ENCODE measurements at places on chromosomes 16 and 17. TPM values are rescaled to one million over a fixed set of nuclear protein-coding genes. Genes with fewer than 3 reads are reported as not detected.

DNA sequence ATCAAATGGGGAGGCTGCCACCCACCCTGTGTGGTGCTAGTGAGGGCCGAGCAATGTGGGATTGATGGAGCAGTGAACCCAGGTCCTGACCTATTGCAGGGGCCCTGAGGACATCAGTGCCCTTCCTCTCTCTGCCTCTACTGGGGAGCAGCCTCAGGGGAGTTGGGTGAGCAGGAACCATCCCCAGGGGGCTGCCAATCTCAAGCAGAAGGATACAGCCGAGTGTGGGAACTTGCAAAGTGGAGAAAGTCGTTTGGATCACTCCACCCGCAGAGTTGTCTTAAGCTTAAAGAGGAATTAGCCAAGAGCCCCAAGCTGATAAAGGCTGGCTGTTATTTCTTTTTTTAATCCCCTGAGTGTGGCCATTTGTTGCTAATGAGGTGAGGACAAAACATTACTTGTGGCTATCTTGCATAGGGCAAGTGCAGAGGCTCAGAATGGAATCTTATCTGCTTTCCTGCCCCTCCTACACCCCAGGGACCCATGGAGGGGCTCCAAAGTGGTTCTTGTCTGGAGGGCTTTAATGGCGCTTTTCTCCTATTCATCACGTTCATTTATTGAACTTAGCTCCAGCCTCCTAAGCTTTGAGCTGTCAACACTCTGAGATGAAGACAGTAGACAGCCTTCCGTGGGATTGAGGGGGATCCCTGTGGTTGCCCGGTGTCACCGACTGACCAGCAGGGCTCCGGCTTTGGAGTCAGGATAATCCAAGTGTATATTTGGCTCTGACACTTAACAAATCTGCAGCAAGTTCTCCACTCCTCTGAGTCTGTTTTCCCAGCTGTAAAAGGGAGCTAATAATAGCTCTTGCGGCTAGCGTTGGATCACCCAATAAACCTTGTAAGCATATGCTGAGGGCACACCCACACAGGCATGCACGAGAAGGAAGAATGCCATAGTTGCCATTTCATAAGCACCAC is 45.1 kb downstream of the MYH11 start:
- no peak for DNase-seq

DNA sequence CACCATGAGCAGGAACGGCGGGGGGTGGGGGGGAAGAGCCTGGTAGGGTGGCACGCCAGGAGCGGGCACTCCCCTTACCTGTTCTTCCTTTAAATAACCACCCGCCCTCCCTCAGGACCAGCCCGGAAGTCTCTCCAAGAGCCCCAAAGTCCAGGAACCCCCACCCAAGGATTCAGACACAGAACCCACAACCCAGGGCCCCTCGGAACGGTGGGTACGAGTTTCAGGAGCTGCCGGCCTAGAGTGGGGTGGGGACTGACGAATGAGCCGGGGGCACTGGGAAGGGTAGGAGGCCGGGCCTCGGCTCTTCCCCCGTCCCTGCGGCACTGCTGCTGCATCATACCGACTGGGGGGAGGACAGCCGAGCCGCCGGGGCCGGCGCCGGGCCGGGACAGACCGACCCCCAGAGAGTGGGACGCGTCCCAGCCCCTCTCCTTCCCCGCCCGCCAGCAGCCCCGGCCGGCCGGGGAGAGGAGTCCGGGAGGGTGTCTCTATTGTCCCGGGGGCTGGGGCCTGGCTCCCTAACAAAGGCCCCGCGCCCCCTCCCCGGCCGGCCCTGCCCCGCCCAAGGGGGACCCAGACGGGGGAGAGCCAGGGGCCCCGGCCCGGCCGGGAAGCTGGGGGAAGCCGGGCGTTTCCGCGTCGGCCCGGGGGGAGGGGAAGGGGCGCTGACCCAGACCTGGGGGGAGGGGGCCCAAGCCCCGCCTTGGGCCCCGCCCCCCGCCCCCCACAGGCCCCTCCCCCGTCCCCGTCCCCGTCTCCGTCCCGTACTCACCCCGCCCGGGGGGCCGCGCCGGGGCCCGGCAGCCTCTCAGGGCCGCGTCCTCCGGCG is 747 bp downstream of the ATXN7L3 start:
- peak; percentile 54 for DNase-seq

- no peak for DNase-seq
These were observed 295.5 kb upstream of the EEF2KMT start for GRCh38 chr16:5393070-5393469.

GRCh38 chr17:57861000-57861789 is 11.4 kb upstream of the MRPS23 start:
- no peak for DNase-seq

GRCh38 chr16:28207399-28207798 is 4.4 kb downstream of the XPO6 start:
- DNase-seq = no peak

GRCh38 chr17:61412143-61412859 is 12.7 kb downstream of the TBX2 start:
- peak; percentile 76 for DNase-seq

DNA sequence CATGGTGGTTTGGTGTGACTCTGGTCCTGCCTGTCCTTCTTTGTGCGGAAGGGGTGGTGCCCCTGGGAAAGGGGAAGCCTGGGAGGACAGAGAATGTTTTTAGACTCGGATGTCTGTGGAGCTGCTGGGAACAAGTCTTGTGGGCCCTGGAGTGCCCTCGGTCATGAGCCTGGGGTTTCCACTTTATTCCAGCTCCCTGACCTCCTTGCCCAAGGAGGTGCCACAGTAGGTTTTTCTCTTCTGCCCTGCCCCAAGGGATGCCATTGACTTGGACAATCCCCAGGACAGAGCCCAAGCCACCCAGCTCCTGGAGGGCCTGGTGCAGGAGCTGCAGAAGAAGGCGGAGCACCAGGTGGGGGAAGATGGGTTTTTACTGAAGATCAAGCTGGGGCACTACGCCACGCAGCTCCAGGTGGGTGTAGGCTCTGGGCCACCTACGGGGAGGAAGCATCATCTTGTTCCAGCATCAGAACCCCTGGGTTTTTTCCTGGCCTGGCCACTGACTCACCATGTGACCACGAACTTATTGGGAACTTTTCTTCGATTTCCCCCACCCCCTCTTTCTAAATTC is 1.4 kb downstream of the STAT5A start:
- peak; percentile 16 for DNase-seq

GRCh38 chr16:82439678-82440293 is 187.0 kb upstream of the CDH13 start:
- DNase-seq = no peak

GRCh38 chr17:80782536-80783427 is 208.9 kb upstream of the CHMP6 start:
- DNase-seq = no peak

DNA sequence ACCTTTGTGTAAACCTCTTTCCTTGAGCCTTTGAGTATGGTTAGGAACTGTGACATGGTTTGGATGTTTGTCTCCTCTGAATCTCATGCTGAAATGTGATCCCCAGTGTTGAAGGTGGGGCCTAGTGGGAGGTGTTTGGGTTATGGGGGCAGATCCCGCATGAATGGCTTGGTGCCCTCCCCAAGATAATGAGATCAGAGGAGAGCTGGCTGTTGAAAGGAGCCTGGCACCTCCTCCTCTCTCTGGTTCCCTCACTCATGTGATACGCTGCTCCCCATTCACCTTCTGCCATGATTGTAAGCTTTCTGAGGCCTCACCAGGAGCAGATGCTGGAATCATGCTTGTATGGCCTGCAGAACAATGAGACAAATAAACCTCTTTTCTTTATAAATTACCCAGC is 1110.2 kb downstream of the CDH11 start:
- DNase-seq = no peak

GRCh38 chr16:83561876-83562275 is 245.9 kb upstream of the HSBP1 start:
- DNase-seq = no peak

GRCh38 chr16:59635674-59636073 is 901.6 kb upstream of the GOT2 start:
- DNase-seq = no peak

DNA sequence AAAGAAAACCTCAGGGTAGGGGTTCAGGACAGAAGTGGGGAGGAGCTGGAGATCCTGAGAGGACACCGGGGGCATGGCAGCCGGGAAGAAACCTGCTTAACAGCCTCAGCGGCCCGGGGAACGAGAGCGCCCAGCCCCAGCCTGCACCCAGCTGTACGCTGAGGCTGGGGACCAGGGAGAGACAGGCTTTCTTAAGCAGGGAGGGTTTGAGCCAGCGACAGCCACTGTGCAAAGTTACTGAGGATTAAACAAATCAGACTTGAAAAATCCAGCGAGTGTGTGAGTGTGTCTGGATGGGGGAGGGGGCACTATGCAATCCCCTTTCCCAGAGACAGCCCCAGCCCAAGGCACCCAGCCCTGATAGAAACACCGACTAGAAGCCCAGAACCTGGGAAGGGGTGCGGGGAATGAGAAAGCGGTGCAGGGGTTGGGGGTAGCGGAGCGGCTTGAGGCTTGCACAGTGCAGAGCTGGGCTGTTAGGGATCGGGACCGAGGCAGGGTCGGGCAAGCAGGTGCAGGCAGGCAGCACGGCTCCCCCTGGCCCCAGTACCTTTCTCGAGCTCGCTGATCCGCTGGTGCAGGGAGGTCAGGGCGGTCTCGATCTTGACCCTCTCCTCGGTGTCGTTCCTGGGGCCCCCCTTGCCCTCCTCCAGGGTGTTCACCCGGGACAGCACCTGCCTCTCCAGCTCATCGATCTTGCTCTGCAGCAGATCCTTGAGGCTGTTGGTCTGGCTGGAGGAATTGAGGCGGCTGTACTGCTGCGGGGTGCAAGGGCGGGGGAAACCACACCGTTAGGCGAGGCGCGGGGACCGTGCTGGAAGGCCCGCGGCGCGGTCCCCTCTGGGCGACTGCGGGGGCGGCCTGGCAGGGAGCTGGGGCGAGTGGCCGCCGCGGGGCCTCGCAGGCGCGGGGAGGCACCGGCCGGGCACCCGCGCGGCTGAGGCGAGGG is 1.2 kb downstream of the NPTX1 start:
- DNase-seq = no peak

GRCh38 chr17:65886315-65887245 is 305.4 kb downstream of the CEP112 start:
- no peak for DNase-seq

DNA sequence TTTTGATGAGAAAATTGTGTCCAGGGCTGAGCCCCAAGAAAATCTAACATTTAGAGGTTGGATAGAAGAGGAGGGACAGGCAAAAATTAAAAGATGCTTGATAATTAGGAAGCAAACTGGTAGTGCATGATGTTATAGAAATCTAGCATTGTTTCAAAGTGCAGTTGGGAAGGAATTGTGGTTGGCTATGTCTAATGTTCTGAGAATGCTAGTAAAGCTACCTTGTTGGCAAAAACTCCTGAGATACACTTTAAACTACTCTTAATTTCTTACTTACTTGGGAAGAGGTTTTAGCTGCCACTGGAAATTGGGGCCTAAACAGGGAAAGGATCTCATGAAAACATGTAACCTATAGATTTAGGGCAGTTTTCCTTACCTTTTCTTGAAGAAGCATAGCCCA is 48.3 kb downstream of the MAP2K4 start:
- no peak for DNase-seq

GRCh38 chr16:9904526-9904925 is 277.7 kb downstream of the GRIN2A start:
- DNase-seq = no peak

GRCh38 chr17:17535957-17536356 is 39.8 kb upstream of the RASD1 start:
- DNase-seq = peak; percentile 36

GRCh38 chr17:74862108-74862901 is 2.6 kb upstream of the GRIN2C start:
- DNase-seq = no peak

Gene ALOX15B
- total RNA-seq = 0.24 TPM

Gene GRB7
- 3.0 TPM for total RNA-seq

Gene HOXB13
- not detected for total RNA-seq

Gene LRRC37A3
- 2.1 TPM for total RNA-seq

Gene SLC52A1
- not detected for total RNA-seq

Gene CRLF3
- 10.3 TPM for total RNA-seq

Gene C17orf58
- total RNA-seq = 20.3 TPM
